ENCODE measurements at places on chromosomes 12 and 14.

- no peak for DNase-seq
Measured at GRCh38 chr12:75833268-75833667, 198.3 kb downstream of the PHLDA1 start.

DNA sequence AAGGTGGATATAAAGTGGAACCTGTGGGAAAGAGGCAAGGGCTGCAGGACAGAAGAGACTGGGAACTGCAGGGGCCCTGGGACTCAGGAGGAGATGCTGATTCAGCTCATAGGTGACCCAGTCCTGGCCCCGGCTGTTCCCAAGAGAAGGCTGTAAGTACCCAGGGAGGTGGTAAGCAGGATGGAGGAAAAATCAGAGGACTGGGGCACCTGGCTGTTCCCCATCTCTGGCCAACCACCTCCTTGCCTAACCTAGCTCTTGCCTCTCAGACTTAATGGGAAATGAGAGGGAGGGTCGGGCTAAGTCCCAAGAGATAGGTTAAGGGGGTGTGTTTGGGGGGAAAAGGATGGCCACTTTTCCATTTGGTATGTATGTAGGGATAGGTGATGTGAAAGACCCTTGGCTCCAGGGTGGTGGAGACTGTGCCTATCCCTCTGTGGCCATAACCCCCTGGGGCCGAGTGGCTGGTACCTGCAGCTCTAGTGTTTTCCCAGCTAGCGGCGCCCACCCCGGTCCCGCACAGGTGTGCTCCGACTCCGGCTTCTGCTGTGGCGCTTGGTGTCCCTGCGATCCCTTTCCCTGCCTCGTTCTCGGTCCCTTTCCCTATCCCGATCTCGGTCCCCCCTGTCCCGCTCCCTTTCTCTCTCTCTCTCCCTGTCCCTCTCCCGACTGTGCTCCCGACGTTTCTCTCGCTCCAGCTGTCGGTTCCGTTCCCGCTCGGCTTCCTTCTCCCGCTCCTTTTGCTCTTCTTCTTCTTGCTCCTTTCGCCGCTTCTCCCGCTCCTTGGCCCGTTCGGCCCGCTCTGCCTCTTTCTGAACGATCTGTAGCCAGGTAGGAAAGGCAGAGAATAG, 1.6 kb upstream of the CDH24 start:
- no peak for DNase-seq

DNA sequence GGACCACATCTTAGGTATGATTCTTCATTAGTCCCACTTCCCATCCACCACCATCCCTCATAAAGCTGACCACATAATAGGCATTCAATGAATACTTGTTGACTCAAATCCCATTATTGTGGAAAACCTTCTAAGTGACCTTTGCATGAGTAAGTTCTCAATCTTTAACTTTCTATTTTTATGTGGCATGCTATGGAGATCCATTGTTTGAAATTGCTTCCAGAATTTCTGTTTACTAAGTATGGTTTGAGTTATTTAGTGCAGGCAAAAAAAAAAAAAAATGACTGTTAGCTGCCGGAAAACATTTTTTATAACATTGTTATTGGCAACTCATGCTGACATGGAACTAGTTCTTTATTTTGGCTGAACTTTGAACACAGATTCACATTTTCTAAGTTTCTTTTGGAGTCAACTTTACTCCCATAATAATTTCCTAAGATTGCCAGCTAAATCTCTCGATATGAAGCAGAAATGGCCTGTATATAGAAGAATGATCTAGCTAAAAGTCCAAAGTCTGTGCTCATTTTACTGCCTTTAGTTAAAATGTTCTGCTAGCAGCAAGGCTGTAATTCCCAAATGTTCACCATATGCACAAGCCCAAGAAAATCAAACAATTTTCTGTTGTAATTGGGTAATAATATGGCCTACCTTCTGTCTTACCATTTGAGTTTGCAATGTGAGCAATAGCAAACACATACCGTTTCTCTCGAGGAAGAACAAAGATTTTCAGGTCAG, 77.9 kb downstream of the PTGER2 start:
- no peak for DNase-seq

GRCh38 chr14:53766601-53767000, 190.0 kb downstream of the BMP4 start:
- no peak for DNase-seq

DNA sequence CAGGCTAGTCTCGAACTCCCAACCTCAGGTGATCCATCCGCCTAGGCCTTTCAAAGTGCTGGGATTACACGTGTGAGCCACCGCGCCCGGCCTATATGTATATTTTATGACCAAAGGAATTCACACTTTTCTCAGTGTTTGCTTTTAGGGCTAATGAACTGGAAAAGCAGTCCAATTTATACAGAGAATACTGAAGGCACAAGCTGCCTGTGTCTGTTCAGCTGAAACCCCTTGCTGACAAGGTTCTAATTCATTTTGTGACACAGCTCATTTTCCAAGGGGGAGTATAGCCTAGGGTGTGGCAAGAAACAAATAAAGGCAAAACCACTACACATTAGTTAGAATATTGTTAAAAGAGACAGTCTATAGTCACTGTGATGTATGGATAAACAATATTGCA, 18.3 kb upstream of the NEMF start:
- no peak for DNase-seq

- DNase-seq = no peak
Measured at GRCh38 chr12:1391722-1392121, 202.7 kb downstream of the FBXL14 start.

GRCh38 chr12:63828867-63829266, 15.6 kb upstream of the SRGAP1 start:
- no peak for DNase-seq

GRCh38 chr12:4417936-4418335, 27.7 kb downstream of the FGF6 start:
- no peak for DNase-seq

DNA sequence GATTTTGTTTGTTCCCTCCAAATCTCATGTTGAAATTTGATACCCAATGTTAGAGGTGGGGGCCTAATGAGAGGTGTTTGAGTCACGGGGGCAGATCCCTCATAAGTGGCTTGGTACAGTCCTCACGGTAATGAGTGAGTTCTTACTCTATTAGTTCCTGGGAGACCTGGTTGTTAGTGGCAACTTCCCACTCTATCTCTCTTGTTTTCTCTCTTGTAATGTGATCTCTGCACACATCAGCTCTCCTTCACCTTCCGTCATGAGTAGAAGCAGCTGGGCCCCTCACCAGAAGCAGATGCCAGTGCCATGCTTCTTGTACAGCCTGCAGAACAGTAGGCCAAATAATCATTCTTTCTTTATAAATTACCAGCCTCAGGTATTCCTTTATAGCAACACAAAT, 29.6 kb upstream of the KCNK10 start:
- DNase-seq = no peak

- DNase-seq = no peak
Measured at GRCh38 chr14:100281286-100282082, 24.8 kb downstream of the SLC25A29 start.

GRCh38 chr14:62189698-62190097, 427.5 kb downstream of the SNAPC1 start:
- DNase-seq = no peak

DNA sequence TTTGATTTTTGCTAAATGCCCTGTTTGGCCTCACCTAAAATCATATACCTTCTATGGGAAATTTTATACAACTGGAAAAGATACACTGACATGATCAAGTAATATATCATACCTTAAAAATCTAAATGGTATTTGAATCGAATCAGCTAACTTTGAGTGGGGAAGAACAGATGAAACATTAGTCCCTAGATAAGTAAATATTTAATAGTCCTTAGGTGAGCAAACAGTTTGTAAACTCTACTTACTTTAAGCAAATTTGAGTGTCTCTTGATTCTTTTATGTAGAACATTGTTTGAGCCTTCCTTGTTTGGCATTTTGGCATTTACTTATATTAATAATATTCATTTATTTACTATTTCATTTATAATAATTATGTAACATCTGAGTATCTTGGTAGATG, 195.7 kb upstream of the GARIN2 start:
- no peak for DNase-seq

- no peak for DNase-seq
Measured at GRCh38 chr12:22437031-22437806, 102.7 kb upstream of the ST8SIA1 start.

DNA sequence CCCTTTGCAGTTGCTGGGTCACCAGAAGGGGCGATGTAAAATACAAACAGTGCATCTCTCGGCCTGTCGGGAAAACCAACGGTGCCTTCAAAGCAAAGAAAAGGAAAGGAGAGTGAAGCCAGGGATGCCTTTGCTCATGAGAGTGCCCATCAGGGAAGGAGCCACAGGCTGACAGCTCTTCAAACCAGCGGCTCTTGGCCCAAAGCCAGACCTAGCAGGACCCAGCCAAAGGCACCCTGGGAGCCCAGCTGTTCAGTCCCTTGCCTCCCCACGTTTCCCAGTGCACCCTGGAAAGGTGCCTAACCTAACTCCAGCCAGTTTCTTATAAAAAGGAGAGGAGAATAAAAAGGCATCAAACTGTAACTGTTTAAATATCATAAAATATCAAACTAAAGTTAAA, 29.2 kb downstream of the PRMT8 start:
- no peak for DNase-seq

GRCh38 chr14:81550001-81550637, 16.5 kb upstream of the SEL1L start:
- DNase-seq = no peak

DNA sequence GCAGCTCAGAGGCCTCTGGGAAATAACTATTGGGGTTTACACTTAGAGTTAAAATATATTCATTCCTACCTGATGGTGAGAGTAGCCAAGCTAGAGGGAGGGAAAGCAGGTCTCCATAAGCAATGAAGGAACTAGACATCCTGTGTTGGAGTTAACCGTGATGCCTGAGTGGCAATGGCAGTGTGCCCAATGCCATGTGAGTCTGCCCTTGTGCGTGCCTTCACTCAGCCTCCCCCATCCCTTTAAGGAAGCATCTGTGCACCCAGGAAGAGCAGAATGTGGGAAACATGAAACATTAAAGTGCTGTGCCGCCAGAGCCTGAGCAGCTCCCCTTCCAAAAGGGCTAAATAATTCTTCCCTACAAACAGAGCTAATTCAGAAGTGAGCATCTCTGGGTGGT, 76.3 kb downstream of the COX16 start:
- no peak for DNase-seq

DNA sequence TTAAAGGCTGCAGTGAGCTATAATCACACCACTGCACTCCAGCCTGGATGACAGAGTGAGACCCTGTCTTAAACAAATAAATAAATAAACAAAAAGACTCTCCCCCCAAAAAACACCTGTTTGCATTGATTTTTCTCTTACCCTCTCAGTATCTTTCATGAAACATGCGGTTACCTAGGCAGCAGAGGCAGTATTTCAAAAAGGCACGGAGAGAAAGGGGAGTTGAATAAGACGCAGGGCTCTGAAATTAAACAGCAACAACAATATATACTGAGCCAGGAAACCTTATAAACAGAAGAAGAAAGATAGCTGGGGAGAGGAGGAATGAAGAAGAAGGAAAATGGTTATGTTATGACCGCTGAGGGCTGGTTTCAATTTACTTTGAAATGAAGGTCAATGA, 277.6 kb downstream of the BTG1 start:
- no peak for DNase-seq

GRCh38 chr14:102663440-102663839, 71.0 kb downstream of the RCOR1 start:
- DNase-seq = no peak

DNA sequence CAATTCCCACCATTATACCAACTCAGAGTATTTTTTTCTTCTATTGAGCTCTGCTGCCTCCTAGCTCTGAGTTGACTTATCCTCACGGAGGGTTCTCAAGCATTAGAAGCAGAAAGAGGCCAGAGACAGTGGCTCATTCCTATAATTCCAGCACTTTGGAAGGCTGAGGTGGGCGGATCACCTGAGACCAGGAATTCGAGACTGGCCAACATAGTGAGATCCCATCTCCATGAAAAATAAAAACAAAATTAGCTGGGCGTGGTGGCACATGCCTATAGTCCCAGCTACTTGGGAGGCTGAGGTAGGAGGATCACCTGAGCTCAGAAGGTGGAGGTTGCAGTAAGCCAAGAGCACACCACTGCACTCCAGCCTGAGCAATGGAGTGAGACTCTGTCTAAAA, 21.0 kb downstream of the HPD start:
- DNase-seq = no peak

DNA sequence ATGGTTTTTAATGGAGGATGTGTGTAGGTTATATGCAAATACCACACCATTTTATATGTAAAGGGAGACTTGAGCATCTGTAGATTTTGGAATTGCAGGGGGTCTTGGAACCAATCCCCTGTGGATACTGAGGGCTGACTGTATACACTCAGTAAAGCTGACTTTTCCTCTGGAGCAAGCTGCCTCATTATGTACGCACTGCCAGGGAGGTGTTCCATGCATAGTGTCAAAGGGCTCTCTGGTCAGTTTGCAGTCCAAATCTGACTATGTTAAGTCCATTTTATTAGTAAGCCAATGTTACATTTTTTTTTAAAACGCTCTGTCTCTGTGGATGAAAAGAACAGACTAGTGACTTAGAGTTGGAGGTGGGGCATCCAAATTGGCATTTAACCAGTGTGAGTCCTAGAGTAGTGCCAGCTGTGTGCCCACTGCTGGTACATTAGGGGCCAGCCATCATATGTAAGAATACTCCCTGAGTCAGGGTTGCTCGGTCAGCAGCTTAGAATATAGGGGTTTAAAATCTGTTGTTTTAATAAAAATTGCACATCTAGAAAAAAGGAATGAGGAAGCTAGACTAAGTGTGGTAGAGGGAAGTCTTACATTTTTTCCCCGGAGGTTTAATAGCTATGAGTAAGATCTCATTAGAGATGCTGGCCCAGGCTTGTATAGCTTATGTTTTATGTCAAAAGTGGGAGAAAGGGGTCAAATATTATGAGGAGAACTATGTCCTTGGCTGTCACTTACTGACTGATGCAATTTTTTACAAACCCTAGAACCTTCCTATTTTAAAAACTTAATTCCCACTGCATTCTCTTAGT, 87.0 kb downstream of the TESC start:
- no peak for DNase-seq

DNA sequence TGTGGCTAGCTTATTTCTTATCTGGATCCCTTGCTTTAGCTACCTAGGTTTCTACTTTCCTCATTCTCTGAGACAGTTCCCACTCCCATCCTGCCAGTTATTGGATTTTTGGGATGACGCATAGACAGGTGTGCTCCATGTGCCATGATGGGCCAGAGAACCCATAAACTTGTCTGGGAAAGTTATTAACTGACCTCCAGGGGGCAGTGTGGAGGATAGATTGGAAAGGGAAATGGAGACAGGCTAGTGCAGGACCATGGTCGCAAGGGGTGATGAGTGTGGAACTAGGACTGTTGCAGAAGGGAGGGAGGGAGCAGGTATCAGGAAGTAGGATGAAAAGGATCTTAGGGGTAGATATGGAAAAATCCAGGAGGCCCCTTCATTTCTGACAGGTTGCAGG, 80.3 kb downstream of the ESRRB start:
- no peak for DNase-seq

Measured in activated CD4-positive, alpha-beta T cell treated with anti-CD3 and anti-CD28 coated beads, Interleukin-2, amount 50 U/mL, for 24 hours (primary cell).